RPMI8226 (cell line): ENCODE measurements at places on chromosomes 1 and 21.

GRCh38 chr1:204728456-204728855 is 42.9 kb upstream of the LRRN2 start:
- DNase-seq: no peak

DNA sequence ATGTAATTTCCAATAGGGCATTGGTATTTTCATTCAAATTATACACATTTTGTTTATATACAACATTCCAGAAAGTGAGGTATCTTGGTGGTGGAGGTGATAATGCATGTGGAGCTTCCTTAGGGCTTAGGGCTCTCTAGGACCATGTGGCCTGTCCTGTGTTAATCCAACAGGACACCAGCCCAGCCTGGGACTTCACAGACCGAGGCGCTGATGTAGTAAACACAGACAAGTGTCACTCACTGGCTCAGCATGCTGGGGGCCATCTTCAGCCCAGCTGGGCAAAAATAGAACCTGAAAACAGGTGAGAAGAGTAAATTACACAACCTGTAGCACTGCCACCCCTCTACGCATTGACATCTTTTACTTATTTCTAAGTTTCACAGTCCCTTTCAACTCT is 66.7 kb downstream of the MAB21L3 start:
- no peak for DNase-seq

DNA sequence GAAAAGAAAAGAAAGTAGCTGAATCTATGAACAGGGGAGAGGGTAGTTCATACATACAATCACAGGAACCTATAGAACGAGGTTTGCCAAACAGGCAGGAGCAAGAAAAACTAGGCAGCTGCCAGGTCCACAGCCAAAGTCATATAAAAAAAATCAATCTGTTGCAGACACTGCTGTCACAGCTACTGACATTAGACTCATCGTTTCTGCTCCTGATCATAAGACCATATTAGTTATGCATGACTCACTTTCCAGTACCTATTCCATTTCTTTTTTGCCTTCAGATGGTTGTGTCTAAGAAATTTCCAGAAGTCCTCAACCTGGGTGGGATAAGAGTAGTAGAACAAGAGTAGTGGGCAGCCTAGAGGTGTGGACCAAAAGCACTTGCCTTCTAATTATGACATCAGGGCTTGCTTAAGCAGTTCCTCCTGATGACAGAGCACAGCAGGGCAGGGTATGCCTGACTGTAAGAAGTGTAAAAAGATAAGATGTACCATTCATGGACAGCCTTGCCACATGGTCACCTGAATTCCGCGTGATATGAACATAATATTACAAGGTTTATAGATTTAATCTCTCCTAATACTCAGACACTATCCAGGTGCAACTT is 323.2 kb upstream of the SGIP1 start:
- no peak for DNase-seq

DNA sequence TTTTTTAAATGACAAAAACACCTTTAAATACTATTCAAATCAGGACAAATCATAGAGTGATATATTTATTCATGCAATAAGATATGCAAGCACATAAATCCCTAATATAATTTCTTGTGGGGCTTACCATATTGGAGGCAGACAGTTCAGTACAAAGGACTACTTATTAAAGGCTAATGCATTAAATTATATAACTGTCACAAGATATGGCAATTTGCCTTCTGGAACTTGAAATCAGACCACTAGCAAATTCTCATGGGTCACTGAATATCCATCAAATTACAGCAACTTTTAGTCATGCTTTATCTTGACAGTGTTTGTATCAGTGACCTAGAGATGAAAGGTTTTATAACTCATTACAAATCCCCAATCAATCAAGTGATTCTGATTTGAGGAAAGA is 54.1 kb upstream of the NCAM2 start:
- no peak for DNase-seq

- DNase-seq: no peak
Observed at GRCh38 chr1:111220302-111220890, 7.1 kb upstream of the CHI3L2 start.

DNA sequence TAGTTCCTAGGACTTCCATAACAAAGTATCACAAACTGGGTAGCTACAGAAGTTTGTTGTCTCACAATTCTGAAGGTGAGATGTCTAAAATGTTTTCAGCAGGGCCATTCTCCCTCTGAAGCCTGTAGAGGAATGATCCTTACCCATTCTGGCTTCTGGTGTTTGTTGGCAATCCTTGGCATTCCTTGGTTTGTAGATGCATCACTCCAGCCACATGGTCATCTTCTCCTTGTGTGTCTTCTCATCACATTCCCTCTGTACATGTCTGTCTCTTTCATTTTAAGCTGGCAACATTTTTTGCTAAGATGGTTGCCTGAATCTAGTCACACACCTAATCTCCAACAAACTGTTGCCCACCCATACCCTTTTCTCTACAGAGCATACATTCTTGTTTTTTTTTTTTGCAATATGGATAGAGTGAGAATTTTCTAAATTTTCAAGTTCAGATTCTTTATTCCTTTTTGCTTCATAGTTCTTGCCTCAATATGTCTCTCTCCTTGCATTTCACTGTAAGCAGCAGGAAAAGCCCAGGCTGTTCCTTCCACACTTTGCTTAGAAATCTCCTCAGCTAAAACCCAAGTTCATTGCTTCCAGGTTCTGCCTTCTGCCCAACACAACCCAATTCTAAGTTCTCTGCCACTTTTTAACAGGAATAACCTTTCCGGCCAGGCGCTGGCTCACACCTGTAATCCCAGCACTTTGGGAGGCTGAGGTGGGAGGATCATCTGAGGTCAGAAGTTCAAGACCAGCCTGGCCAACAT is 18.3 kb downstream of the ZBED6 start:
- no peak for DNase-seq

GRCh38 chr1:93824834-93825233 is 54.2 kb downstream of the DNTTIP2 start:
- no peak for DNase-seq

- no peak for DNase-seq
Observed at GRCh38 chr1:245304698-245305097, 149.9 kb downstream of the KIF26B start.

DNA sequence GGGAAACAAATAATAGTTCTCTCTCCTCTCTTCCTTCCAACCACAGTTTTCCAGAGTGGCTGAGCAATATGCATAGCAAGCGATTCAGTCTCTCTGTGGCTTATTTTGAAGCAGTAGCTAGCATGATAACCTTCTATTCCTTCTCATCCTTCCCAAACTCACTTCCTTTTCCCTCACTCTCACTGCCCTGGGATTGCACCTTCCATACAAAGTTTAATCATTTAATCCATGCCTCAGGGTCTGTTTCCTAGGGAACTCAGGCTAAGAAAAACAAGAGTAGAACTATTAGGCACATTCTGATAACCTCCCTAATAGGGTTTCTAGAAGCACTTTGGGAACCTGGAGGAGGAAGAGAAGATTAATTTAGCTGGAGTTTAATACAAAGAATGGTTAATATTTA is 97.7 kb upstream of the S1PR1 start:
- no peak for DNase-seq

GRCh38 chr1:205351984-205352713 is 4.6 kb downstream of the KLHDC8A start:
- DNase-seq: peak; percentile 77

- DNase-seq: no peak
Observed at GRCh38 chr21:18244671-18245463, at the start of gene CHODL. Gene CHODL, plus strand, starts transcription at chr21:18244833. Its CDS starts 391 bp downstream, at chr21:18245224.

- DNase-seq: peak; percentile 95
Observed at GRCh38 chr1:26838474-26839338, 12.2 kb downstream of the ZDHHC18 start.

DNA sequence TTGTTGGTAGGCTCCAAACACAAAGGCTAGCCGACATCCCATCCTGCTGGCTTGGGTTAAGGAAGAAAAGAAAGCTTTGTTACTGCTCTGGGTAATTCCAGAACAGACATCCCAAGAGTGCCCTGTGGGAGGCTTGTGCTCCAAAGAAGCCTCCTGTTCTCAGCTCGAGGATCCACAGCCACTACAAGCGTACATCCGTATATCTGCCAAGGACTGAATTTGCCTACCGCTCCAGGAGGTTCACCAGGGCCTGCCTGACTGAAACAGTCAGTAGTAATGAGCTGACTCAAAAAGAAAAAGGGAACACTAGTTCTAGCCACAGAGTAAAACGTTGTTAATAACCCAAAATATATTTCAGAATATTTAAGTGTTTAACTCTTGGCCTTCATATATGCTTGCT is 24.8 kb upstream of the MUTYH start:
- no peak for DNase-seq

DNA sequence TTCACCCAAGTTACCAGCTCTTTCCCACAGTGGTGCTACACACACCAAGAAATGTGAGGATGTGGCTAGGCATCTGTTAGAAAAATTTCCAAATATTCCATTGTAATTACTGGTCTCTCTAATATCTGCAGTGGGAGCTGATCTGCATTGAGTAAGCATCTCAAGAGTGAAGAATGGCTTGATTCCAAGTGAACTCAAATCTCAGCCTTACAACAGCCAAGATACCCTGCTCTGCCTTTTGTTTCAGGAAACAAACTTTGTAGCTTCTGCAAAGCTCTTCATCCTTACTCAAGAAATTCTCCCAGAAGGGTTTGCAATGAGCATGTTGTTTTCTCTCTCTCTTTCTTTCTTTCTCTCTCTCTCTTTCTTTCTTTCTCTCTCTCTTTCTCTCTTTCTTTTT is 181.1 kb downstream of the FCRL5 start:
- DNase-seq: peak; percentile 57

GRCh38 chr1:174815036-174815435 is 184.7 kb upstream of the CACYBP start:
- peak; percentile 18 for DNase-seq

DNA sequence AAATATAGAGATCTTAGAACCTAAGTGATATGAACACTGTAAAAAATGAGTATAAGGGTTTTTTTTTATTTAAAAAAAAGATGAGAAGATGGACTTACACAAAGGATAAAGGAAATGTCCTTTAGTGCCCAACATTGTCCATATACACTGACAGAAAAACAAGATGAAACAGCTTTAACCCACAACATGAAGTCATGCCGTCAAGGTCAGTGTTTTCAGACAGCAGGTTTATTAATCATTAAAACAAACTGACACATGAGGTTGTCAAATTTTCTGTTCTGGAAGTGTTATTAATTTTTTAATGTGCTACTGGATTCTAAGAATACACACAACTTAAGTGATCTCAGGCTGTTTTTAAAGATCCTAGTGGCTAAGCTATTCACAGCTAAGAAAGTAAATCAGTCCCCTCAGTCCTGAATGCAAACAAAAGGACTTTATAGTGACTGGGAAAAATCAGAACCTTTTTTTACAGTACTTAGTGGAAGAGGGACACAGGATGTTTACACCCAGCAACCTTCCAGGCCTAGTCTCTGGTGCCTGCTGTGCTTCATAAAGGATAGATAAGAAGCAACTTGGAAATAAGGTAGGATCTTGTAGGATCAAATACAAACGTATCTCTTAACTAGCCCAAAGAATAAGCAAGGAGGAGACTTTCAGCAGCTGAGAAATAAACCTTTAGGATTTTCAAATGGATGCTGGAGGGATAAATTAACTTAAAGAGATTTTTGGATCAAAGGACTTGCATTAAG is 21.9 kb upstream of the PKN2 start:
- DNase-seq: no peak

DNA sequence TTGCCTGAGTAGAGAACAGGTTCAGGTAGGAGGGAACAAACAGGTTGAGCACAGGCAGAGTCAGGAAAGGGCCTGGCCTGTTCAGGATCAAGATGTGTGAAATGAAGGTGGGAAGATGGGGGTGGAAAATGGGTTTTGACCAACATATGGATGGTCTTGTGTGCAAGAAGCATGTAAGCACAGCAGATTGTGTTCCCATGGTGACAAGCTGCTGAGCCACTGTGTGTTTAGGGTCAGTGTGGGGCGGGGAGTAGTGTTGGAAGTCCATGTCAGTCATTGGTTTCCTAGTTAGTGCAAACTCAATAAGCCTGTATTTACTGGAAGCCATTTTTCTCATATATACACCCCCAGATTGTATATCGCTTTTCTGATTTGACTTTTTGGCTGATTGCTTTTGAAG is 111.9 kb downstream of the CAMTA1 start:
- no peak for DNase-seq

- no peak for DNase-seq
Observed at GRCh38 chr21:46254208-46254975, 25.8 kb upstream of the LSS start.

DNA sequence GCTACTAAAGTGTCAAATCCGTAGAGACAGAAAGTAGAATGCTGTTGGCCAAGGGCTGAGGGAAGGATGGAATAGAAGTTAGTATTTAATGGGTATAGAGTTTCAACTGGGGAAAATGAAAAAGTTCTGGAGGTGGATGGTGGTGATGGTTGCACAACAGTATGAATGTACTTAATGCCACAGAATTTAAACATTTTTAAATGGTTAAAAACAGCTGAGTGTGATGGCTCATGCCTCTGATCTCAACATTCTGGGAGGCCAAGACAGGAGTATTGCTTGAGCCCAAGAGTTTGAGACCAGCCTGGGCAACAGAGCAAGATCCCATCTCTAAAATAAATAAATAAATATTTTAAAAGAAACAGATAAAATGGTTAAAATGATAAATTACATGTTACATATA is 44.5 kb downstream of the PIK3R3 start:
- DNase-seq: no peak

DNA sequence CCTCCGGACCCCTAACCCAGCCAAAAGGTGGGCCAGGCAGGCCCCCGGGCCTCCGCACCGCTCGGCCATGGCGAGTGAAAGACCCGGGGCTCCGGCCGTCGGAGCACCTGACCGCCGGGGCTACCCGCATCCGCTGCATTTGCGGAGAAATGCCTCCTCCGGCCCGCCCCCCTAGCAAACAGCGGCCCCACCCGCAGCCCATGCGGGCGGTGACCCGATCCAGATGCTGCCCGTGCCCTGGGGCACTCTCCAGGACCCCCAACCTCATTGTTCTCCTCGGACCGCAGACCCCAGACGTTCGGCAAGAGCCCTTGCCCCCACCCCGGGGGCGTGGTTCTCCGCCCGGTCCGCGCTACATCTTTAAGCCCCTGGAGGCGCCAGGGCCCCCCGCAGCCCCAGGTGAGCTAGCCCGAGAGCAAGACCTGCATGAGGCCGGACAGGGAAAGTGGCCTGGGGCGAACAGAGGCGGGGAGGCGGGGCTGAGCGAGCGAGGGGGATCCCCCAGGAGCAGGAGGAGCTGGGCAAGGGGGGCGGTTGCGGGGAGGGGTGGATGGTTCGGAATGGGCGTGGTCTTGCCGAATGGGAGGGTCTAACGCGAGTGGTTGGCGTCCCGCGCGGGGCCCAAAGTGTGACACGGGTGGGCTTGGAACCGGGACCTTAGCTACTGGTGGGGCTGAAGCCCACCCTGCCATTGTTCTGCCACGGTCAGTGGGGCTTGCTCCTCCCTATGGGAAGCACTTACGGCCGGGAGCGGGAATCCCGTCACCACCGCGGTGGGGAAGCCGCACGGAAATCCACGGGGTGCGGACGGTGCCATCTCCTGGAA is 6.3 kb upstream of the CRYBG2 start:
- no peak for DNase-seq

DNA sequence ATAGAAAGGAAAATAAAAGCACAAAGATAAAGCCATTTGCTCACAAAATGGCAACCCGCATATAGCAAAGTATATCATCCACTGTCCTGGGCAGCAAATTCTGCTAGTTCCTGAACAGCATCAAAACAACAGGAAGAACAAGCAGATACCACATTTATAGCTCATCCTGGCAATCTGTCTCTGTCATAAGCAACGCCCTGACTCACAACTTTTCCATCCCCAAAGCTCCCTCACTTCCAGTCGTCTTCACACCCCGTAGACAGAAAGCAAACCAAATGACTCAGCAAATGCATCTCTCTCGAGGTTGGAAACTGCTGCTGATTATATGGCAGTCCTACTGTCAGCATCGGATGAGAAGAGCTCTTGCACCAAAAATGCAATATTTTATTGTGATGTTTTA is 65.8 kb downstream of the AK5 start:
- no peak for DNase-seq

- DNase-seq: no peak
Observed at GRCh38 chr1:86537928-86538695, 8.8 kb upstream of the CLCA4 start.
